ENCODE measurements at places on chromosomes 6 and 20. TPM values are rescaled to one million over a fixed set of nuclear protein-coding genes. Genes with fewer than 3 reads are reported as not detected.

GRCh38 chr20:4073852-4074741, 58.7 kb upstream of the RNF24 start:
- DNase-seq = no peak

DNA sequence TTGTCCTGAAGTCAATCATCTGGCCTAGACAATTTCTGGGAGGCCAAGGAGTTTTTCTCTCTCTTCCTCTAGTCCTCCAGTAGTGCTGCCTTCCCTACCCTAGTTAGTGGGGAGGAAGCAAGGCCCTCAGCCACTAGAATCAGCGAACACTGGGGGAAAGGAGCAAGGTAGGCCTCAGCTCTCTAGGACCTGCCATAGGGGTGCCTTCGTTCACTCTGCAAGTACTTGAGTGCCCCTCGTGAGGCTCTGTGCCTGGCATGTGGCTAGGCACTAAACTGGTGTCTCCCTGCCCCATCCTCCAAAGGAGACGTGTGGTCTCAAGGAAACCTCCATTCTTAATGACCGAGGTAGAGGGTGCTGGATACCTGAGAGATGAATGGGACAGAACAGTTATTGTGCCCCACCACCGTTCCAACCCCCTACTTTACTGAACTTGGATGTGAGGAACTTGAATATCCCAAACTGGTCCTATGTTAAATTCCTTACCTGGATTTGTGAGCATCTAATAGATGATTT, 1.1 kb downstream of the DEF6 start:
- no peak for DNase-seq

DNA sequence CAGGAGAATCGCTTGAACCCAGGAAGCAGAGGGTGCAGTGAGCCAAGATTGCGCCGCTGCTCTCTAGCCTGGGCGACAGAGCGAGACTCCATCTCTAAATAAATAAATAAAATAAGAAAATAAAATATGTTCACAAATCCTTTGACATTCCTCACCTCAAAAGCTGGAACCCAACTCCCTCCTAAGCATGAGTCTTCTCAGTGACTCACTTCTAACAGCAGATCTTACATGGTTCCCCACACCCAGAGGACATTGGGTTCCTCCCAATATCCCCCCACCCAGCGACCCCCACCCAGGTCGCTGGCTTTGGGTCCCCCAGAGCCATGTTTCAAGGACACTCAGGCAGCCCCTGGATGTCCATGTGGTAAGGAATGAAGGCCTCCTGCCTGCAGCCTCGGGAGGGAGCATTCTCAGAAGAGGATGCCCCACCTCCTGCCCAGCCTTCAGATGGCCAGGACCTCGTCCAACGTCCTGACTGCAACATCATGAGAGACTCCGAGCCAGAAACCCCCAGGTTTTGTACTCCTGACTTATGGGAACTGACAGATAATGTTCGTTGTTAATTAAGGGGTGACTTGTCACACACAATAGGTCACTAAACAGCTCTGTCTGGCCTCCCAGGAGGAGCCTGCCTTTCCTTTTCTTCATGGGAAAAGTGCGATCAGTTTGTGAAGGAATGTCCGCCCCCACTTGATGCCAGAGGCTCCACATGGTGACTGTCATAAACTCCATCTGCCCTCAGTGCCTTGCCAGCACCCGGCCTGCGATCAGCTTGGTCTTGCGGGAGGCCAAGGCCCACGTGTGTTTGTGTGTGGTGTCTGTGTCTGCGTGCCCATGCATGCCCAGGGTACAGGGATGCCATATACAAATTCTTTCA, 10.1 kb upstream of the GMEB2 start:
- no peak for DNase-seq

- no peak for DNase-seq
Measured at GRCh38 chr6:114764866-114765265, 422.0 kb upstream of the HS3ST5 start.

- peak; percentile 77 for DNase-seq
Measured at GRCh38 chr6:51959744-51960383, 127.5 kb downstream of the PKHD1 start.

DNA sequence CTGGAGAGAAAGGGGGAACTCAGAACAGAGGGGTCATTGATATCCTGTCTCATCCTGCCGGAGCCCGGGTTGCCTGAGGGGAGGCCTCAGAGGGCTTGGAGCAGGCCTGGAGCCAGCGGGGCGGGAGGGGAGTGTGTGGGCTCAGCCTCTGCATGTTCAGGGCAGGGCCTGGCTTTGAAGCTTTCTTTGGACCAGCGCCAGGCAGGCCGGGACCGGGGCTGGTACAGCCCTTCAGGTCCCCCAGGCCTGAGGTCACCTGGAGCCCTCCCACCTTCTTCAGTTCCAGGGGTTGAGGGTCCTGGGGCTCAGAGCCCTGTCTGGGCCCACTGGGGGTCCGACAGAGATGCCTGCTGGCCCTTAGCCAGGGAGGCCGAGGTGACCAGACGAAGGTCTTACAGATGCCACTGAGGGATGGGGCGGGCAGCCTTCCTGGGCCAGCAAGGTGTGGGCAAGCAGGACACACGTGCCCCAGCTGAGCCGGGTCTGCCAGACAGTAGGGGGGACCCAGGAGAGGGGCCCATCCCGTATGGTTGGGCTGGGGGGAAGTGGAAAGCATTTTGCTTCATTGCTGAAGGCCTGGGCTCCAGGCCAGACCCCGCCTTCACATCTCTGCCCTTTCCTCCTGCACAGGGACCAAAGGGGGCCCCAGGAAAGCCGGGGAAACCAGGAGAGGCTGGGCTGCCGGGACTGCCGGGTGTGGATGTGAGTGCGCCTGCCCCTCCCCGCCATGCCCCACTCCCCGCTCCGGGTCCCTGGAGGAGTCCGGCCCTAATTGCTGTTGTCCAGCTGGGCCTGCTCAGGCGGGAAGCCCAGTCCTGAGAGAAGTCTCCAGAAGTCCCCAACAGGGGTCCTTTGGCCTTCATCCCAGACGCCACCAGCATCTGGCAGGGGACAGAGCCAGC, 2.0 kb downstream of the COL9A3 start:
- no peak for DNase-seq

DNA sequence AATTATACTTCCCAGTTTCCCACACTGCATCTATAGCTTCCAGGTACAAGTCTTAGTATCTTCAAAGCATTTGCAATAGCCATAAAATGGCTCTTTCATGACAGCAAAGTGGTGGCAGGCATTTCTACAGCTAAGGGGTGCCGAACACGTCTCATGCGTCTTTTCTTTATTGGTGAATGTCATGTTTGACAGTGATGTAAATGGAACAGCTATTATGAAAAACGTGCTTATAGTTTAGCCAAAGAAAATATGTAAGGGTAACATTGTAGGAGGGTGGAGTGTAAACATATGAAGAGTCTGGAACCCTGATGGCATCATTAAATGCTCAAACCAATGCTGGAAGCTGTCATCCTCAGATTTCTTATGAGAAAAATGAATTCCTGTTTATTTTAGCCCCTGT, 37.9 kb downstream of the COL11A2 start:
- DNase-seq = no peak

- peak; percentile 26 for DNase-seq
Measured at GRCh38 chr20:49283703-49284625, 6.1 kb upstream of the ZNFX1 start.

DNA sequence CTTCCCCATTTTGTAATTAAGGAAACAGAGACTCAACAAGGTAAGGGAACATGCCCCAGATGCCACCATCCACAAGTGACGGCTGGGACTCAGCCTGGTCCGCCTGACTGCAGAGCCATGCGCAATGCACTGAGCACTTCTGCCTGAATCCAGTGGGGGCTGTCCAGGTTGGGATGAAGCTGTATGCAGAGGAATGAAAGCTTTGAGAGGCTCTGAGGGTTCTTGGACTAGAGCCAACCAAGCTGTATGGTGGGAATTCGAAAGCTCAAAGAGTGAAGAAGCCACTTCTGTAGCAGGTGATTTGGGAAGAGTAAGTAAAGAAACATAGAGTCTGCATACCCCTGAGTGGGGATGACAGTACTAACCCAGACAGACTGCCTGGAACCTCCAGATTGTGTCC, 127.6 kb upstream of the AKAP12 start:
- no peak for DNase-seq

BMP7 gene
- total RNA-seq = 0.13 TPM

All from K562 (cell line).